Non-pigmented ciliary epithelial cell (primary cell): ENCODE measurements at places on chromosomes 7 and 10.

DNA sequence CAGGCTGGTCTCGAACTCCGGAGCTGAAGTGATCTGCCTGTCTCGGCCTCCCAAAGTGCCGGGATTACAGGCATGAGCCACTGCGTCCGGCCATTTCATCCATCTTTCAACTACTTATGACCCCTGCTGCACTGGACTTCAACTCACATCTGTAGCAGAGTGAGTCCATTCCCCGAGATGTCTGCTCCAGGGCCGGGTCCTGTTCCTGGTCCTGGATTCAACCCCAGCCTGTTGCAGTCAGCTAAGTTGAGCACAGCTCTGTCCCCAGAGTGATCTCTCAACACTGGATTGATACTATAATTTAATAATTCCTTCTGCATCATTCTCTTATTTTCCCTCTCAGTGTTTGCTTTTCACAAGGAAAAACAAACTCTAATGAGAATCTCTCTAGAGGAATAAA, 25.8 kb downstream of the PRTFDC1 start:
- DNase-seq: no peak

GRCh38 chr10:55330486-55330885, 529.5 kb upstream of the PCDH15 start:
- DNase-seq: no peak

- DNase-seq: no peak
Measured at GRCh38 chr10:109191823-109192222, 731.5 kb downstream of the XPNPEP1 start.

DNA sequence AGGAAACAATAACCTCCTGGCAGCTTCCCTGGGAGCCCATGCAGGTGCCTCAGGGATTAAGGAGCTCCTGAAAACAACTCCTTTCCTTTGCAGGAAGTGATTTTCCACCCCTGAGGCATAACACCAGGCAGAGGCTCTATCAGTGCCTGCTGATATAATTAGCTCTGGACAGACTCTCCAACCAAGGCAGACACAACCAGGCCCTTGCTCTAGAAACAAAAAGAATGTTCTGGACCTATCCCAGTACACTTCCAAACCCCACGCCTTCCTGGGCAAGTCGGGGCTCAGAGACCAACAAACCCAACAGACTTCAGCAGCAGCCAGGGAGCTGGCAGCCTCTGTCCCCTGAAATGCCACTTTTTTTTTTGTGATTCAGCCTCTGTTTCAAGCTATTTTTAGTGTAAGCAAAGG, 247.1 kb downstream of the KCNMA1 start:
- DNase-seq: no peak

DNA sequence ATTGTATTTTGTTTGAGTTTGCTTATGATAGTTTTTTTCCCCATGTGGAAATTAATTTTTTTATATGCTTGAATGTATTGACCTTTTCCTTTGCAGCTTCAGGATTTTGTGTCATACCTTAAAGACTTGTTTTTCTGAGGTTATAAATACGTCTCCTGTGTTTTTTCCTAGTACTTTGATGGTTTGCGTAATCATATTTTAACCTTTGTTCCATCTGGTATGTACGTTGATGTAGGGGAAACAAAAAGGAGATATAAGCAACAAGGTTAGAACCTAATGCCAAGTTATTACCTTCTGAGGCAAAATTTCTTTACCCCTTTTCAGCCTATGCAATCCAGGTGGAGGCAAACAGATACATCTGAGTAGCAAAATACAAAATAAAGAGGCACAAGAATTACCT, 17.9 kb downstream of the FGL2 start:
- no peak for DNase-seq

DNA sequence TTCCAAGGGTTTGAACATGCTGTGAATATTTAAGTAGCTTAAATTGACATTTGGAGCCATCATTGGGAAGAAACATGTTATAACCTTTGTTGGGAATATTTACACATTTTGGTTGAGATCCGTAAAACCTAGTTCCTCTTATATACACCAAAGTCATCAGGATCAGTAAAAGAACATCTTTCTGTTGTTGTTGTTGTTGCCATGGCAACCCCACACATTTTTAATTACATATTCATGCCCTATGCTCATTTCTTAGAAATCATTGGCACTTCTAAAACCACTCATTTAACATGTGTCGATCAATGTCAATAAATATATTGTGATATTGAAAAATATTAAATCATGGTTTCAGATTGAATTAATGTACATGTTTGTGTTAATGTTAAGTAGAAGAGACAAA, 122.6 kb downstream of the POU6F2 start:
- DNase-seq: no peak

DNA sequence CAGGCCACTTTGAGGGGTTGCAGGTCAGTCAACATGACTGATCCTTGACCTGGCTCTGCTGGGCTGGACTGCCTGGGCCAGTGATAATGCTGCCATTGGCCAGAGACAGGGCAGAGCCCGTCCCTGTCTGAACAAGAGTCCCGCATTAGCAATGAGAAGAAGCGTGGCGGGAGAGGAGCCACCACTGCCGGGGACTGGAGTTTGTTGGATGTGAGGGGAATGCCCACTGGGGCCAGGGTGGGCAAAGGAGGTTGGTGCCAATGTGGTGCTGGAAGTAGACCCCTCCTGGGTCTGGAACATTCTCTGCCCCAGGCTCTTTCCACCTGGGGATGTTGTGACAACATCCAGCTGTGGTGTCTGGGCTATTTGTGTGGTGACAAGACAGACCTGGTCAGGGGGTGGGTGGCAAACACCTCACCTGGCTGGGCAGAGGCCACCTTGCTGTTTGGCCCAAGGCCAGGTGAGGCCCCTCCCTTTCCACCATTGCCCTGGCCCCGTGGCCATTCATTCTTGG, 7.6 kb downstream of the SAP25 start:
- no peak for DNase-seq

DNA sequence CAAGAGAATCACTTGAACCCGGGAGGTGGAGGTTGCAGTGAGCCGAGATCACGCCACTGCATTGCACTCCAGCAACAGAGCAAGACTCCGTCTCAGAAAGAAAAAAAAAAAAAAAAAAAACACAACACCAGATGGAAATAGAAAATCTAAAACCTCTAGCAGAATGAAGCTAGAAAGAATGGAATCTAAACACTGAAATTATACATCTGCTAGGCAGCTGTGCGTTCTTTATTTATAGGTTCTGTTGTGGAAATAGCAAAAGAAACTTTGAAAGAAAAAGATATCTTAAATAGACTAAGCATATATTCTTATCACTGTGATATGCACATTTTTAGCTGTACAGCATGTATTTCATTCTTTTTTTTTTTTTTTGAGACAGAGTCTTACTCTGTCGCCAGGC, 17.1 kb downstream of the BMPR1A start:
- no peak for DNase-seq

GRCh38 chr7:139743967-139744767, 33.6 kb downstream of the HIPK2 start:
- DNase-seq: no peak

DNA sequence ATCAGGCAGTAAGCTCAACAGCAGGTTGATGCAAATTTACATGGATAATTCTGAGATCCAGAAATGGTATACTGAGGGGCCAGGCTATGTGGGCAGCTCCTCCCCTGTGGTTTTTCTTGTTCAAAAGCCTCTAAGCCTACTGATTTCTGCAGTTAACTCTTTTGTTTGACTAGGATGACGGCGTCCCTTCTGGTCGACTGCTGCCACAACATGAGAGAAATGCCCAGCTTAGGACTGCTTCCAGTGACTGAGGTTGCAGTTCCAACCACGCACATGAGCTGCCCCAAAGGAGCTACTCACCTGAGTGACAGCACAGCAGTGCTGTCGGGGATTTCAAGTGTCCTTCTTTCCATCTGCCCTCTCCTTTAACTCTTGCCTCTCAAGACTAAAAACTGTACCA, 973.0 kb upstream of the GHITM start:
- no peak for DNase-seq

- DNase-seq: peak; percentile 30
Measured at GRCh38 chr10:125812128-125812750, 10.8 kb downstream of the UROS start.

- DNase-seq: no peak
Measured at GRCh38 chr7:5064391-5065106, 18.9 kb downstream of the RBAK start.

DNA sequence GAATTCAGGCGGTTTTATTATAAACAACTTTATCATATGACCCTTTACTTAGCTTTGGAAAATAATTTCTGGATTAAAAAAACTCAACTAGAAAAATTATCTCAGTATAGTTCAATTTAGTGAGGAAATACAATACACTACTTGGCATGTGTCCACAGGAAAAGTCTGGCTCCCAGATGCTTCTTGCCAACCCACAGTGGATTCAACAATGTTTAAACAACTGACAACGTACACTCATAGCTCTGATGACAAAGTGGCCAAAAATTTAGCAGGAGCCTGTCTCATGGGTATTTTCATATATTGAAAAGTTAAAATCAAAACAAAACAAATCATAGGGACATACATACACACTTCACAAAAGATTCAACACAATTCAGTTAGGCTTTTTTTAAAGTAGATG, 158.8 kb downstream of the SKAP2 start:
- DNase-seq: peak; percentile 82

DNA sequence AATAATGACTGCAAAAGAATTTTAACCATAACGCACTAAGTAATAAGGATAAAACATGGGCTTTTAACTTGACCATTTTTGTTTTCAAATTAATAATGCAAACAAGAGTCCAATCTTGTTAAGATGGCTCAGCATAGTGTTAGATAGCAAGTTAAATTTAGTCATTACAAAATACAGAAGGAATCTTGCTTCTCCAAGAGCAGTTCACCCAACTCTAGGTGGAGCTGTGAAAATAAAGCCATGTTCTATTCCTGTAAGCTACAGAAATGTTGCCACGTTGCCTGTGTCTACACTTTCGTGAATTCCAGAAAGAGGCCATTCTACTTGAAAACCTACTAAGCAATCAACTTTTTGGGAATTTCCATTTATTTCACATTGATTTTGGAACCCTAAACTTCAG, 191.9 kb downstream of the SFMBT2 start:
- DNase-seq: no peak

- DNase-seq: no peak
Measured at GRCh38 chr7:123819001-123819400, 26.0 kb upstream of the HYAL4 start.

- peak; percentile 41 for DNase-seq
Measured at GRCh38 chr7:38335492-38336147, 62.2 kb upstream of the TARP start.

DNA sequence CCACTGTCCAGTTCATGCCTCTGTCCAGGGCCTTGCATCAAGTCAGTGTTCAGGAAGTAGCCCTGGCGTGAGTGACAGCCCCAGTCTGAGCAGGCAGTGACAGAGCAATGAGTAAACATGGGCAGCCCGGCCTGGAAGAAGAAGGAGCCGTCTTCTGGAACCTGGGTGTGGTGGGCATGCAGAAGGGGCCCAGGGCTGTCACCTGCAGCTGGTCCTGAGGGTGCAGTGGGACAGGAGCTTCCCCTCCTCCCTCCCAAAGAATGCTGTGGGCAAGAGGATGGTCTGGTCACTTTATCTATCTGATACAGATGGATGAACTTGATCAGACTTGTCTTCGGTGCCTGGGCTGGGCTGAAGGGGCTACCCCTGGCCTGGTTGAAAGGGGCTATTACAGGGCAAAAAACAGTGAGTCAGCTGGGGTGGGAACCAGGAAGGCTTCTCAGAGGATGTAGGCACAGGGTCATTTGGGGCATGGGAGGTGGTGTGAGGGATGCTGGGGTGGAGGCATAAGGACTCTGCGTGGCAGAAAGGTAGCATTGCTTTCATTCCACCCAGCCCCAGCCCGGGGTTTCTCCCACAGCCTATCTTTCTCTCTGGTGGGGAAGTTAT, 42.7 kb upstream of the PPIF start:
- DNase-seq: no peak

- no peak for DNase-seq
Measured at GRCh38 chr7:28182071-28182471, 1.5 kb upstream of the JAZF1 start.

DNA sequence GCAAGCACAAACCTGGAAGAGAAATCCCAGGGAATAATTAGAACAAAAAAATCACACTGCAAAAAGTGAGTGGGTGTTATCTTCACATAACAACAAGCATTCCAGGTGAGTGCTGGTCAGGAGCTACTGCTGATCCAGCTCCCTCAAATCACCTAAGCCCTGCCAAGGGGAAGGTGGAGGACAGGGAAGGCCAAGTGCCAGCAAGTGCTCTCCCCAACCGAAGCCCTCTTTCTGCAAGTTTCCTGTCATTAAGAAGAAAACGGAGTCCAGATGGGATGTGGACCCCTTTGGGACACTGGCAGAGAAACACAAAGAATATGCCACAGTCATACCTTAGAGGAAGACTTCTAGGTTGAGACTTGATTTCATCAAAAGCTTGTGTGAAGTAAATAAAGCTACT, 933.0 kb upstream of the ZNF722 start:
- no peak for DNase-seq

- no peak for DNase-seq
Measured at GRCh38 chr10:132554053-132554990, 16.7 kb downstream of the INPP5A start.

DNA sequence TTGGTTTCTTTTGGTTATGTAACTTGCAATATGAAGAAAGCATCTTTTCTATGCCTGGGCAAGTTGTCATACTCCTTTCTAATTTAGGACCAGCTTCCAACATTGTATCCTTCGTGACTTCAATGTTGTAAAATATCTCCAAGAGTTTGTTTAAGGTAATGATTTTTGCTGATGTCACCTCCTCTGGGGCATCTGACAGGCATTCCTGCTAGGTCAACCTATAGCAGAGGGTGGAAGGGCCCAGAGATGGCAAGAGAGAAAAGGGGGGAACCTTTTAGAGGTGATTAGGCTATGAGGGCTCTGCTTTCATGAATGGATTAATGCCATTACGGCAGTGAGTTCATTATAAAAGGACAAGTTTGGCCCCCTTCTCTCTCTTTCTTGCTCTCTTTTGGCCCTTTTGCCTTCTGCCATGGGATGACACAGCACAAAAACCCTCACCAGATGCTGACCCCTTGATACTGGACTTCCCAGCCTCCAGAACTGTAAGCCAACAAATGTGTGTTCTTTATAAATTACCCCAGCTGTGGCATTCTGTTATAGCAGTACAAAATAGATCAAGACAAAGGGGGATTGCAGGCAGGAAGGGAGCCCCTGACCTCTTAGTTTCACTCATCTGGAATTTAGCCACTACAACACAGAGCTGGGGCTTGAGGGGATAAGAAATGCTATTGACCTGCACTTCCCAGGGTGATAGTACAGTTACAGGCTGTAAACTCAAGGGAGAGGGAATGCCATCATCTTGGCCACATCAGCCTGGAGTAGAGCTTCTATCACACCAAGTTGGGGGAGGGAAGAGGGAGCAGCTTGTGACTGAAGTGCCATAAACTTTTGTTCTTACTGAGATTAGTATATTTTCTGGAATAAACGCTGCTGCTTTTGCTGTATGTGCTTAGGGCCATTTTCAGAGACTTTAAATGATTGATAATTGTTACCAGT, 195.9 kb downstream of the CFTR start:
- no peak for DNase-seq

GRCh38 chr7:134931487-134931886, 54.8 kb upstream of the AGBL3 start:
- no peak for DNase-seq

DNA sequence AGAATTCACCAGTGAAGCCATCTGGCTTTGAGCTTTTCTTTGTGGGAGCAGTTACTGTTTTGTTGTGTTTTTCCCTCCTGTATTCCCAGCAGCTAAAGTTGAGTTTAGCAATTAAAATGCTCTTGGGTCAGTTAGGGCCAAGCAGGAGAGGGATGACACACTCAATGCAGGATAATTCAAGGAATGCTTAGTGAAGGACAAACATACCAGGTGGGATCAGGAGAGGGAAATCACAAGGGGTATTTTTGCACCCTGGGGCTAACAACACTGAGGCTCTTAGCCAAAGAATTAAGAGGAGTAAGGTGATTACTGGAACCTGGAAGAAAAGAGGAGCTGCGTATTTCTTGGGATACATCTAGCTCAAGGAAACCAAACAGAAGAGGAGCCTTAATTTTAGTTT, 82.4 kb upstream of the KCND2 start:
- DNase-seq: no peak
